Natural killer cell treated with Interleukin-12 subunit alpha and Interleukin-12 subunit beta and Interleukin-15 and Interleukin-18, amount 100 ng/mL, for 72 hours (primary cell): ENCODE measurements at places on chromosomes 6 and 20. TPM values are rescaled to one million over a fixed set of nuclear protein-coding genes. Genes with fewer than 3 reads are reported as not detected.

PROKR2 gene
- not detected for total RNA-seq

PTCRA gene
- total RNA-seq, result not detected

ZC2HC1B gene
- total RNA-seq, result not detected

NKAIN2 gene
- not detected for total RNA-seq

ADGRF1 gene
- not detected for total RNA-seq

TREM2 gene
- not detected for total RNA-seq

CNR1 gene
- not detected for total RNA-seq
